ENCODE measurements at places on chromosomes 3 and 15.

DNA sequence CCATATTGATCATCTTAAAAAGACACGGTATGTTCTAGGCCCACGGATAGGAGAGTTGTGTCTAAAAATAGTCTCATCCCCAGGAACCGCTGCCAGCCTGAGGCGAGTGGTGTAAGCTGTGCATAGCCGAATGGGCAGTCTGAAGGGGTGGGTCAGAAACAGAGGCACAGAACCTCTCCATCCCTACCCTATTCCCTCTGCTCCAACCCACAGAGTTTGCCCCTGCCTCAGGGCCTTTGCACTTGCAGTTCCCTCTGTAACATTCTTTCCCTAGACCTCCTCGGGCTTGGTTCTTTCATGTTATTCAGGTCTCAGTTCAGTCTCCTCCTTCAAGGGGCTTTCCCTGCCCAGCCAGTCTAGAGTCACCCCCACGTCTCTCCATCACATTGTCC is 4.8 kb downstream of the SCN5A start:
- no peak for DNase-seq

GRCh38 chr3:123949641-123950040 is 11.4 kb downstream of the CCDC14 start:
- DNase-seq, result no peak

DNA sequence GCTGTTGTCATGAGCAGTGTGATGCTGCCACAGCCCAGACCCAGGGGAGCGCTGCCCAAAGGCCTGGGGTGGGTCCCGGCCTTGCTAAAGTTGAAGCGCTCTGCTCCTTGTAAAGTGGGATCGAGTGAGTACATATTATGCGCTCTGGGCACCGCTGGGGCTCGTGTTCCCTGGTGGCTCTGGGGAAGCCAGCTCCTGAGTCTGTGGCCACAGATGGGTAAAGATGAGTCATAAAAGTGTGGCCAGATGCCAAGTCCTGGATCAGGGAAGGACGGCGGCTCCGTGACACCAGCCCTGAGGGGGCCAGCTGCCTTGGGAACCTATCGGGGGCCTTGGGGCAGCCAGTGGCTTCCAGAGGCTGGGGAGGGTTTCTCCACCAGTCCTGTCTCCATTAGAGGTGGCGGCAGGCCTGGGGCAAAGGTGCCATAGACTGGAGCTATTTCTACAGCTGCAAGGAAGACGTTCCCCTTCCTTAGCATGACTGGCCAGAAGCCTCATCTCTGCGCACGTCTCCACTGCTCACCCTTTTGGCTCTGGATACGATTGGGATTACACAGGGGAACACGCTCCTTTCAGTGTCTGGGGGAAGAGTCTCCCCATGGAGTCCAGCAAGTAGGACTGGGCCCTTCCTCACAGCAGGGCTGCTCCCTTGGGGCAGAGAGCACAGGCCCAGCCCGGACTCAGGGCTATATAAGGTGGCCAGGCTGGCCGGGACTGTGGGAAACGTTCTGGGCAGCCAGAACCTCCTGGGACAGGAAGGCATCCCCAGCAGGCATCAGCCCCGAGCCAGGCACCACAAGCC is 1.2 kb upstream of the ITIH4 start:
- DNase-seq, result peak; percentile 43

DNA sequence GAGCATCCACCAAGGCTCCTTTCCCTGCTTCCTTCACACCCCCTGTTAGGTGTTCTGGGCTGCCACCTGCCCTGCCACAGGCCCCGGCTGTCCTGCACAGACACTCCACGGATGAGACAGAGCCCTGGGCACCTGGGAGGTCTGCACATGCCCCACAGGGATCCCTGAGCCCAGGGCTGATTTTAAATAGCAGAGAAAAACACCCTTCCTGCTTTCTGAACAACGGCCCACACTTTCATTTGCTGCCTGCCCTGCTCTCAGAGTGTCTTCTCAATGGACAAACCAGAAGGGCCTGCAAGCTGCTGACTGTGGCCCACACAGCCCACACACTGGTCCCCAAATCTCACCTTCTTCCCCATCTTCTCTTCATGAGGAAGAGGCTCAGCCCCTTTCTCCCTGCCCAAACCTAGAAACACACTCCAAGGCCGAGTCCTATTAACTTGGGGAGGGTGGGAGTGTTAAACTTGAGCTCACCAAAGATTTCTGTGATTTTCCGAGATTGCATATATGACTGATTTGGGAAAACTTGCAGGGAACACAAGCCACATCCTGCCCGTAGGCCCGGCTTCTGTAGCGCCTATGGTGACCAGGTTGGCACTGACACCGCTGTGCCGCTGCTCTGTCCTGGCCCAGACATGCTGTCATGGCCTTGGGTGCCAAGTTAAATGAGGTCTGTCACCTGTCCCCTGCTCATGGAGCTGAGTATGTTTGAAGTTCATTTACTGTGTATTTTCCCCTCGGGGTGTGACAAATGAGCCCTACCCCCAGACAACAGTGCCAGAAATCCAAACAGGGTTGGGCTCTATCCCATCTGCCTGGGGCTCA is 47.2 kb upstream of the KLF13 start:
- DNase-seq, result no peak
